ENCODE measurements at places on chromosomes 13 and 19.

DNA sequence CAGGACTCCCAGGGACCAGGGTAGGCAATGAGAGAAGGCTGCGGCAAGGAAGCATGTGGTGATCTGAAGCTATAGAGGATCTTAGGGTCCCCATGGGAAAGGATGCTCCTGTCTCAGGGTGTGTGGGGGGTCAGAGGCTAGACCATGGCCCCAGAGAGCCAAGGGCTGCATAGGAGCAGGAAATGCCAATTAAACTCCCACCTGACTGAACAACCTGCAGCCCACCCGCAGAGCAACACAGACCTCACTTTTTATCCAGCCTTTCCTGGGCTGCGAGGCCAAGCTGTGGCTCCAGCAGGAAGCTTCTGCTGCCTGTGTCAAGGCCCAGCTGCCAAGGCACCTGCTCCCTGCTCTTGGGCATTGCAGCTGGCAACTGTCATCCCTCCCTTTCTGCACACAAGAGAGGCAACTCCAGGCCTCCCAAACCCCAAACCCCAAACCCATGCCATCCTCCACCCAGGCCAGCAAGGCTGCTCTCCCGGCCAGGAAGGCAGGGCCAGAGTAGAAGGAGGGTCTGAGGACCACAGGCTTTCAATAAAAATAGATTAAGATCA, 290.1 kb downstream of the FOXO1 start:
- DNase-seq, result no peak

- DNase-seq, result no peak
Measured at GRCh38 chr19:18669883-18670282, 13.6 kb upstream of the CRTC1 start.

GRCh38 chr13:114043421-114044053, 69.7 kb upstream of the C13orf46 start:
- no peak for DNase-seq

DNA sequence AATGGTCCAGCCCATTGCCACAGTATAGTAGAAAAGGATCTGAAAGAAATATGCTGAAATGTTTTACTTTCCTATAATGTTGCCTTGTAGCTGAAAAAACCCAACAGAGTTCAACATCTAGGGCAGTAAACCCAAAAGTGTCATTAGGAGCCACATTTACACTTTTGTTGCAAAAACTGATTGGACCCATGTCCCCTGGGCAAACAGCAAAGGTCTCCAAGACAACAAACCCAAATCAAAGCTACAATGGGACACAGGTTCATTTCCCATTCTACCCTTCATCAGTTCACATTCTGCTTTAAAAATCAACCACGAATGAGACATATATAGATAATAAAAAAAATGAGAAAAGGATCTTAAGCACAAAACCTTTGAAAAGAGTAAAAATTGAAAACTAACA, 744.8 kb downstream of the PCDH17 start:
- DNase-seq, result no peak

DNA sequence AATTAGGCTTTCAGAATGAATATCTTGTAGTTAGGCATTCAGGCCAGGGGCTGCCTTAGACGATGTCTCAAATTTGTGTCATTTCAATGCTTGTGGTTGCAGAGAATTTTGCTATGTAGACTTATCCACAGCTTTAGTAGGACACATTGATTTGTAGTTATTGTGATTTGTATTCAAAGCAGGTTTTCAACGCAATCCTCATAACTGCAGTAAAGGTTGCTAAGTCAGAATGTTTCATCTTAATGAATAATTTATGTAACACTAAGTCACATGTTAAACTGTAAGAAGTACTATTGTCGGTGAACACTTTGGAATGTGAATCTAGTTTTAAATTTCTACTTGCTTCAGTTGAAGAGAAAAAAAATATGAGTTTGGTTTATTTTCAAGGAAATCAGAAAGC, 1117.2 kb upstream of the SPRY2 start:
- DNase-seq, result no peak

DNA sequence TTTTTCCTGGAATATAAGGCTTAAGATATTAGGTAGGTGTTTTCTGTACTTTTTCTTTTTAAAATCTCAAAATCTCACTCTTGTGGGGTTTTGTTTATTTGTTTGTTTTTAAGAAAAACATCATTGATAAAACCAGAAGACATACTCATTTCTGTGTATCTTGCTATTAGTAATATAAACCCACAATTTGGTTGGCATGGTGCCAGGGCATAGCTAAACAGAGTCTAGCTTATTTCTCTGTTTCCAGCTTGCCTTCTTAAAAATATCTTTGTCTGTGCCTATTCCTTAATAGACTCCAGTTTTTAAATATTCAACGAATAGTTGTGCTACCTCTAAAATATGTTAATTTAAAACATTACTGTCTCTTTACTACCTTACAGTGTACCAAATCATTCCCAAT, 1121.9 kb upstream of the PCDH20 start:
- no peak for DNase-seq

DNA sequence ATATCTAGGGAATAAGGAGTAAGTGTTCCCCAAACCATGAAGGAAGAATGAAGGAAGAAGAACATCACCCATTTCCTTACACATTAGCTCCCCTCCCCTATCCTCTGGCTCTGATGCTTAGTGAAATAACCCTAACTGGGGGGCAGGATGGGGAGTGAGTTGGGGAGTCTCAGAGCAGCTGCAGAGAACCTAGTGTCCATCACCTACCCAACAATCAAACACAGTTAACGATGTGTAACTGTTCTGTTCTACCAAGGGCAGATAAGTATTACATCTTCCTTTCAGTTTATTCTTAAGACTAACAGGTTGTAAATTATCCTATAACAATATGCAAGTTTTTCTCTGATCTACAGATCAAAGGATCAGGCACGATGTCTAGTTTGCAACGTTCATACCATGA, 12.8 kb downstream of the ELF1 start:
- DNase-seq, result no peak

GRCh38 chr19:13817615-13818371, 22.6 kb downstream of the ZSWIM4 start:
- DNase-seq, result no peak

GRCh38 chr13:68509734-68510621, 1279.8 kb upstream of the PCDH9 start:
- DNase-seq, result no peak

GRCh38 chr19:37114001-37114400, 35.8 kb downstream of the ZNF420 start:
- DNase-seq, result no peak

DNA sequence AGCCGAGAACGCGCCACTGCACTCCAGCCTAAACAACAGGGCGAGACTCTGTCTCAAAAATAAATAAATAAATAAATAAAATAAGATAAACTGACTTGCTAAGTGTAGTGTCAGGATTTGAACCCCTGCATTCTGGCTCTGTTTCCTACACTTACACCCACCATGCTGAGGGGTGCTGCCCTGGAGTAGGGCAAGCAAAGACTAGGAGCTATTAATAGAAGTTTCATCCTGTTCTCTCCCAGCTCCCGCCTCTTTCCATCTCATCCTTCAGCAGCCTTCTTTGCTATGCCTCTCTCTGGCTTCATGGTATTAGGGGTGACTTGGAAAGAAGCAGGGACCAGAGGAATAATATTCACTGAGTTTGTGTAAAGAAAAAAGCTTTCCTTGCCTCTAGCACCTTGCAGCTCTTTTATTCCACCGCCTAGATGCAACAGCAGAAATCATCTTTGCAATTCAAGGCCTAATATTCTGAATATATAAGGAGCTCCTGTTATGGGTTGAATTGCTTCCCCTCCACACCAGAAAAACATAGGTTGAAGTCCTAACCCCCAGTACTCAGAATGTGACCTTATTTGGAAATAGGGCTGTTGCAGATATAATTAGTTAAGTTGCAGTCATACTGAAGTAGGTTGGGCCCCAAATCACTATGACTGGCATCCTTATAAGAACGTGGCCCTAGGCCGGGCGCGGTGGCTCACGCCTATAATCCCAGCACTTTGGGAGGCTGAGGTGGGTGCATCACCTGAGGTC, 8.7 kb upstream of the PLAUR start:
- DNase-seq, result no peak

DNA sequence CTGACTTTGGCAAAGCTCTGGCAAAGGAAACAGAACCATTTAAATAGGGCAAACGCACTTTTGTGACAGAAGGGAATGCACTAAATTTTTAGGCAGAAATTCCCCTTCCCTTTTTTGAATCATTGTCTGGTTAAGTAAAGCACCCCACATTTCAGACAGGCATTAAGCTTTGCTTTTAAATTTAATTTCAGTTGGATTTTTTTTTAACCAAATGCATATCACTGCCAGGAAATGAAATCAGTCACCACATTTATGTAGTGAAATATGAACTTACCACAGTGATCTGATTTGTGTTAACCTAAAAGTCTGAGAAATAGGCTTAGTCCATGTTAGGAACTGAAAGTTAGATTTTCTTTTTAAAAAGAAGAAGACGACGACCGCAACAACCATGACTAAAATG, 10.8 kb downstream of the GPR183 start:
- no peak for DNase-seq

GRCh38 chr13:59638404-59638803, 525.3 kb downstream of the DIAPH3 start:
- no peak for DNase-seq

DNA sequence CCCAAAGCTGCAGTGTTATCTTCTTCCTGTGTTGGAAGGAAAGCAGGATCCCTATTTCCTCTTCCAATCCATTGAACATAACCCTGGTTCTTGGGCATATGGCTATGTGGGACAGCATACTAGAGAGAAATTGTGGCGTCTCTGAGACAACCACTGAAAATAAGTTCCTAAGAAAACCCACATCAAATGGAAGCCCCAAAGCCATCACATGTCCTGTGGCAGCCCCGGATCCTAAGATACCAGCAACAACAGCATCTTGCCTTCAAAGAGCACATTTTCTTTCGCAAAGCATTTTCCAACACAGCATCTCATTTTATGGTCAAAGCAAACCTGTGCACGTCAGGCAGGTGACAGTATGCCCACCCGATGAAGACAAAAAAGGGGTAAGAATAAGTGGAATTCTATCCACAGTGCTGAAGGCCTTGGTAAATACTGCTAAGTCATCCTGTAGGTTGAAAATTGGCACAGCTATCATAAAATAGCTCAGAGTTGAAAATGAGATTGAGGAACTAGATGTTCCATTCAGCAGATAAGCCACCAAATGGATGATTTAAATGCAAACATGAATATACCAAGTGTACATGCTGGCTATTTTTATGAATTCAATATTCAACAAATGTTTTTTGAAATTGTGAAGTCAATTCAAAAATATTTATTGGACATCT, 232.2 kb downstream of the DLEU7 start:
- DNase-seq, result no peak

DNA sequence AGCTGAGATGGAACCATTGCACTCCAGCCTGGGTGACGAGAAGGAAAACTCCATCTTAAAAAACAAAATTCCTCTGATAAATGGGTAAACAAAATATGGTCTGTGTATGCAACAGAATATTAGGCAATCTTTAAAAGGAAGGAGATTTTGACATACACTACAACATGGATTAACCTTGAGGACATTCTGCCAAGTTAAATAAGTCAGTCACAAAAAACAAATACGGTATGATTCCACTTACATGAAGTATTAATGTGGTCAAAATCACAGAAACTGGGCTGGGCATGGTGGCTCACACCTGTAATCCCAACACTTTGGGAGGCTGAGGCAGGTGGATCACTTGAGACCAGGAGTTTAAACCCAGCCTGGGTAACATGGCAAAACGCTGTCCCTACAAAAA, 3.0 kb upstream of the ZNF444 start:
- no peak for DNase-seq

DNA sequence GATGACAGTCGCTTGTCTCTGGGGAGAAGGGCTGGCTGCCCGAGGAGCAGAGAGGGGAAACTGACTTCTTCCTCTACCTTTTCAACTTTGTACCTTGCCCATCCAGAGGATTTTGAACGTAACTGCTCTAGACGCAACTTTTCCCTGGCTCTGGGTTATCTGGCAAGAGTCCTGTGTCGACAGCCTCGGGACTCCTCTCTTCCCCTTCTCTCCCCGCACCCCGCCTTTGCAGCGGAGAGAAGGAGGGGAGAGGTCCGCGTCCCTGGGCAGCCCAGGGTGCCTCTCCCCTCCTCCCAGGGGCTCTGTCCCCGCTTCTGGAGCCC, 574 bp downstream of the SH3GL1 start:
- DNase-seq, result no peak

DNA sequence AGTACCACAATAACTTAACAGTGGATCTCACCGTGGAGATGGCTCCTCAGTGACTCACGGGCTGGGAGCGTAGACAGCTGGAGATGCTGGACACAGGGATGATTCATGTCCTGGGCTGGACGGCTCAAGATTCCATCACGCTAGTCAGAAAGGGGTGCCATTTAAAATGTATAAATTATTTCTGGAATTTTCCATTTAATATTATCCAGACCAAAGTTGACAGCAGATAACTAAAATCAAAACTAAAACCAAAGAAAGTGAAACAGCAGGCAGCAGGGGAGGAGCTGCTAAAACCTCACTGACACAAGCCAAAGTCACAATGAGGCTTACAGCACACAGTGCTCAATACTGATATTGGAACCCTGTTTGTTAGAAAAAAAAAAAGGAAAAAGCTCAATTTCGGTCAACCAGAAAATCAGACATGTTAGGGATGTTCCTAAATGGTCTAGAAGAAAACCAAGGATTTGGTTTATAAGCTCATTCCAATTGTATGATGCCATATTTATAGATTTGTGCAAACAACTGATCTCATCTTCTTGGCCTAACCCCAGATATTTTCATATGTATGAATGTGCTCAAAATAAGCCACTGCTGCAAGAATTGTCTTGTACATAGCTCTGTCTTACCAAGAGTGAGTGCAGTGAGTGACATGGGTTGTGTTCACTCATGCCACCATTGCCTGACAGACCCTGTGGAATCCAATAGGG, 111.8 kb downstream of the SACS start:
- no peak for DNase-seq

DNA sequence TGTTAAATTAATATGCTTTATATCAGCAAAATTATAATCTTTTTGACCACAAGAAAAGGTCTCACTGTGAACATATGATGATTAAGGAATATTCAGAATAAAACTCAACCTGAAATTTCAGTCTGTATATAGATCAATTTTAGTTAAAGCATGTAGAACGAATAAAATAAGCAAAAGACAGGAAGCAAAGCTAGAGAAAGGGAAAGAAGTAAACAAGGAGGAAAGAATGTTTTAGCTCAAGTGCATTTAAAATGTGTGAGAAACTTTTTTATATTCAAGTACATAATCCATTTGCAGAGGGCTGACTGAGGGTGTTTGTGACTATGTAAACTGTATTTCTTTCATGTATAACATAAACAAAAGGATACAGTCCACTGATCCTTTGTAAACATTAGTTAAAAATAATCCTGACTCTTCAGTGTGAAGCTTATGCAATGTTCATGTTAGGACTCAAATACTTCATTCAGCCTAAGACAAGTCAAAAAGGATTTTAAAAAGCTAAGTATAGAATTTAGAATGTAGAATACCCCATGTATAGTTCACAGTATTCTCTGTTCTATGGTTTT, 472.1 kb downstream of the DIAPH3 start:
- DNase-seq, result no peak

DNA sequence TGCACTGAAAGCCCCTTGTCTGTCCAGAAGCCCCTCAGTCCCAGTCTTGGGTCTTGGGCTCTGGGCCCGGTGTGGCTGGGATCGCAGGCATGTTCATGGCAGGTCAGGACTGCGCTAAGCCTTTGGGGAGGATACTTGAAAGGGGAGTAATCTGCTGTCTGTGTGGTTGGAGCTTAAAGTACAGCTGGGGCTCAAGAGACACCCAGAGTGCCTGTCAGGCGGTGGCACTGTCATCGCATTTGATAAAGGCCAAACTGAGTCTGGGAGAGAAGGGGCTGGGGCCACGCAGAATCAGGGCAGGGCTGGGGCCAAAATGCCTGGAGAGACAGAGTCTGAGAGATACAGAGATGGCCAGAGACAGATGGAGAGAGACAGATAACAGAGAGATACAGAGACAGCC, 4.2 kb upstream of the CILP2 start:
- DNase-seq, result no peak

All from T-helper 22 cell (primary cell).